ENCODE measurements at places on chromosomes 1 and 21.

- no peak for DNase-seq
These were observed 5.9 kb upstream of the SERINC2 start for GRCh38 chr1:31407029-31407626.

DNA sequence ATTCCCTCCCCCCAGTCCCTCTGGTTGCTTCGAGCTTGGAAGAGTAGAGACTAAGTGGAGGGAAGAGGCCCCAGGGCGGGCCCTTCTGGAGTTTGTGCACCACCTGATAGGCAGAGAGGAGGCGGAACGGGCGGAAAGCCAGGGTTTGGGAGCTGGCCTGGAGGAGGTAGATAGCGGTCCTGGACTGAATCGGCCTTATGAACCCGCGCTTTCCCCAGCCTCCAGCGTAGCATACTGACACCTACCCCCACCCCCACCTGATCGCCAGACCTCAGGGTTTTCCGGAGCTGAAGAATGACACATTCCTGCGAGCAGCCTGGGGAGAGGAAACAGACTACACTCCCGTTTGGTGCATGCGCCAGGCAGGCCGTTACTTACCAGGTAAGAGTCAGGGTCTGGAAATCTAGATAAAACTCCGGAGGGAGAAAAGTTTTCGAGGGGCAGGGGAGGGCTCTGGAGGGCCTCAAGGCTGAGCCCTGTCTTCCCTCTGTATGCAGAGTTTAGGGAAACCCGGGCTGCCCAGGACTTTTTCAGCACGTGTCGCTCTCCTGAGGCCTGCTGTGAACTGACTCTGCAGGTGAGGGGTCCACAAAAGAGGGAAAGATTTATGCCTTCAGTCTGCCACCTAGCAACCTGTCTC, 705 bp downstream of the UROD start:
- DNase-seq = no peak

DNA sequence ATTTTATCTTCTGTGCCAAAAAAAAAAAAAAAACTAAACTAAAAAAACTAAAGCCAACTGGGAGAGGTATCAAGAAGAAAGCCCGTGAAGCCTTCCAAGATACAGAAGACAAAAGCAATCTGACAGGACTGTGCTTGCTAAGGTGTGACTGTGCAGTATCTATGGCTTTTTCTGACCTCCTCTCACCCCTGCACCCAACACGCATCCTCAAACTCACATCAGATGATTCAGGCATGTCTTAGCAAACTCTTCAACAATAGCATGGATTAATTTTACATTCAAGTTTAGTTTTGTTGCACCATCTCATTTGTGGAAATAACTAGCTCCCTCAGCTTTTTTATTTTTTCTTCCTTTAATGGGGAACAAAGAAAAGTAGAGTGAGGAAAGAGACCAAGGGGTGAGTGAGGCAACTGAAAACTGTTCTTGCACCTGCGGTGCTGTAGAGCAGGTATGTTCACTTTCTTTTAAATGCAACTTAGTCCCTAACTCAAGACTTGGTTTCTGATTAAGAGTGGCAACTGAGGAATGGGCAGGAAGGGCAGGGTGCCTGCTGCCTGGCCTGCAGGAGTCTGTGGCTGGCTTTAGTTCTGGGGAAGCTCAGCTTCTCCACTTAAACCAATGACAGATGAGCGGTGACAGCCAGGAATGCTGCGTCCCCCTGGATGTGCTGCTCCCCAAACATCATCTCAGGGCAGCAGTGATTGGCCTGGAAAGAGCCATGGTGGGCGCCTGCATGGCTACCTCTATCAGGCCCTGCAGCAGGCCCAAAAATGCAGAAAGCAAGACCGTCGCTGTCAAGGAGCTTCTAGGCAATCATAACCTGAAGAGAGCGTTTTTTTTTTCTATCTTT, 71.3 kb upstream of the LRRC8B start:
- DNase-seq = no peak

- no peak for DNase-seq
These were observed 10.3 kb upstream of the SNX7 start for GRCh38 chr1:98651116-98651632.

DNA sequence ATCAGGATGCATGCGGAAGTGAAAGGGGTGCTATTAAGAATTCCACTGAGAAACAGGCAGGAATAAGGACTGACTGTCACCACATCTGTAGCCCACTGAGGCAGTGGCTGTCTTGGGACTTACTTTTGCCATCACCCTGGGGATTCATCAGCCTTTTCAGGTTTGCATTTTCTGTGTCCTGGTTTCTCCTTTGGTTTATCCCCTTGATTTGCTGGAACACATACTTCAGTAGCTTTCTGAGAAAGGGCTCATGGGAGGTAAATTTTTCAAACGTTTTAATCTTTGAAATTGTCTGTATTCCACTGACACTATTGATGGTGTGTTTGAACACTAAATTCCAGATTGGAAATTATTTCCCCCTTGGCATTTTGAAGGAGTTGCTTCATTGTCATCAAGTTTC, 80.2 kb upstream of the ACTRT2 start:
- DNase-seq = no peak

- DNase-seq = no peak
These were observed 403 bp upstream of the PSEN2 start for GRCh38 chr1:226870026-226870400.

DNA sequence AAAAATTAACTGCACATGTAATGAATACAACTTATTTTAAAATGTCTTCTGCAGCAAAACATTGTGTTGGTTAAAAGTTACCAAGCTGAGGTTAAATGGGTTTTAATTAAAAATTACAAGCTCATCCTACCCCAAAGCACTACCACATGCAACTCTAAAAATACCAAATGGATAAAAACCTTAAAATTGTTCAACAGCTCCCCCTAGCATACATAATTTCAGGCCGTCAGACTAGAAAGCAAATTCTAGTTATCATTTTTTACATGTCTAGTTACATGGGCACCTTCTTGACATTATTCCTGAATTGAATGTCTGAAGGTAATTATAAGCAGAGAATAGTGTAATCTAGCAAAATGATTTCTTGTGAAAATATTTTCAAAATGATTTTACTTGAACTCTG, 176.5 kb downstream of the C1orf21 start:
- peak; percentile 29 for DNase-seq

GRCh38 chr1:38818175-38818976, 41.2 kb downstream of the RRAGC start:
- DNase-seq = no peak

GRCh38 chr1:34470401-34470800, 284.4 kb upstream of the GJB5 start:
- DNase-seq = no peak

DNA sequence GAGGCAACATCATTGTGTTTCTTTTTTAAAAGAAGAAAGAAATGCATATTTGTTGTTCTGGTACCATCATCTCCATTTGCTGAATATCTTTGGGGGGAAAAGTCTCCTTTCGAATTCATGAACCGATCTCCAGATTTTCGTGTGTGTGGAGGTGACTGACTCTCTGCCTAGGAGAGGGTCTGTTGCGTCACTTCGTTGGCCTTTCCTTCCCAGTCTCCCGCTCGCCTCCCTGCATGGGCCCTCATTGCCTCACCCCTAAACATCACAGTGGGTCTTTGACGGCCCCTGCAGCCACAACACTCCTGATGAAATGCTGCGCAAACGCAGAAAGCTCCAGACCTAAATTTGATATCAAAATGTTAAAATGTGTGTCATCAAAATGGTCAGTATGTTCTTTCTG, 103.2 kb upstream of the RALGPS2 start:
- no peak for DNase-seq

DNA sequence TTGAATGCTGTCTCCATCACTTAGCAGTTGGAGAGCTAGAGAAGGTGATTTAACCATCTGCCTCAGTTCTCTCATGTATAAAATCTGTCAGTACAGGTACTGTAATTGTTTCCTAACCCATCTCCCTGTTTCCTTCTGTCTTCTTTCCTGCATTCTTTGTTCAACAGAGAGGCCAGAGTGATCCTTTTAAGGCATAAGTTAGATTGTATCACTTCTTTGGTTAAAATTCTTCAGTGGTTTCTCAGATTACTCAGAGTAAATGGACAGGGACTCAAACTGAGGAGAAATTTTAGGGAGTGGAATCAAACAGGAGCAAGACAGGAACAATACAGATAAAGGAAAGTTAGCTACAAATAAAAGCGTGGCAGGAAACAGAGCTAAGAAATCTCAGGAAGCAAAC, 45.2 kb upstream of the SSX2IP start:
- DNase-seq = no peak

GRCh38 chr1:7594714-7595295, 176.3 kb upstream of the VAMP3 start:
- no peak for DNase-seq

GRCh38 chr1:112636597-112637253, 17.1 kb downstream of the CAPZA1 start:
- DNase-seq = peak; percentile 14
